Transverse colon (tissue), 4 donors: ENCODE measurements at places on chromosomes 11 and 22.

GRCh38 chr11:120805960-120806555, 217.8 kb upstream of the TBCEL start:
- DNase-seq = no peak

GRCh38 chr11:87878373-87878825, 296.8 kb downstream of the RAB38 start:
- DNase-seq = no peak

- DNase-seq = no peak
Observed at GRCh38 chr11:94193288-94193687, 64.6 kb downstream of the PANX1 start.

GRCh38 chr11:10623797-10624761, 55.6 kb upstream of the LYVE1 start:
- DNase-seq = peak; percentile 40

GRCh38 chr22:36936362-36937116, 23.1 kb downstream of the CSF2RB start:
- no peak for DNase-seq

DNA sequence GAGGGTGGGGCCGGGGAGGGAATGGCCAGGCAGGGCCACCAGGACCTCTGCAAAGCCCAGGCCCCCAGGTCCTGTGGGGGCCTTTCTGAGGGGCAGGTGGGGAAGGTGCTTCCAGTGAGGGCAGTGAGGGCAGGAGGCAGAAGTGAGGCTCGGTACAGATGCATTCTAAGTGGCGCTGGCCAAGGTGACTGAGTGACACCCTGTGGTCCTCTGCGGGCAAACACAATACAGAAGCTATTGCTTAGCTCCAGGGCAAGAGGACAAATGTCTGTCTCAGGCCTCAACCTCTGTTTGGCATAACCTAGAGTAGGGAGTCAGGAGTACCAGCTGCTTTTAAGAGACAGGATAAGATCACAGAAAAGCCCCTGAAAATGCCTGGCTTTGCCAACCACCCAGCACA, 31.3 kb downstream of the B3GAT1 start:
- DNase-seq = no peak

DNA sequence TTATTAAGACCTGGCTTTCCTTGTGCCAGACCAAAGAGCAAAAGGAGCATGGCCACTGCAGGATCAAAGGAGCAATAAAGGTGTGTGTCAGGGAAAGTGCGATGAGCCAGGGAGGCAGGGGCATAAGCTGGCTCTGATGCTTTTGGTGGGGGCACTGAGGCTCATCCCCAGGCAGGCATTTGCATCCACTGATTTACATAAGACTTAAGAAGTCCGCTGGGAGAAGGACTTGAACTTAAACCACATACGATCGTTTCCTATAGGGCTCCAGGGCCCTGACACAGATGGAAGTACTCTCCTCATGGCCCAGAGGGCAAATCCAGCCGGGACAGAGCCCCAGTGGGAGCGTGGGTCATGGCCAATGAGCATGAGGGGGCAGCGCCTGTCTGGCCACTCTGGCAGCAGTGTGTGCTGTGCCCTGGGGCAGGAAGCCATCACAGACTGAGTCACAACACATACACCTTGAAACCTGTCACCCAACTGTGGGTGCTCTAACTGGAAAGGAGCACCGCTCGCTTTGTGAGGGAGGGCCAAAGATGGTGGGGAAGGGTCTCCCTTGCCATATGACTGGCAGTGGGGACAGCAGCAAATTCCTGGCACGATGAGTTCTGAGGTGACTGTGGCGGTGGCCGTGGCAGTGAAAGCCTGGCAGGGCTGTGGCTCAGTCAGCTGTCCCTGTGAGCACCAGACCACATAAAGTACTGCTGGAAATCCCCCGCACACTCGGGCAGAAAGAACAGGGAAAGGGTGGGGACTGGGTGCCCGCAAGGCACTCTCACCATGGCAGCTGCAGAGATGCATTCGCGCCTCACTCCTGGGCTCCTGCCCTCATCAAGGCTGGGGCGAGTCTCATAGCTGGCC, 79.4 kb upstream of the LMO1 start:
- no peak for DNase-seq

- DNase-seq = no peak
Observed at GRCh38 chr11:69812256-69812655, 7.0 kb downstream of the FGF3 start.

GRCh38 chr11:34405079-34405858, 33.5 kb upstream of the CAT start:
- no peak for DNase-seq

DNA sequence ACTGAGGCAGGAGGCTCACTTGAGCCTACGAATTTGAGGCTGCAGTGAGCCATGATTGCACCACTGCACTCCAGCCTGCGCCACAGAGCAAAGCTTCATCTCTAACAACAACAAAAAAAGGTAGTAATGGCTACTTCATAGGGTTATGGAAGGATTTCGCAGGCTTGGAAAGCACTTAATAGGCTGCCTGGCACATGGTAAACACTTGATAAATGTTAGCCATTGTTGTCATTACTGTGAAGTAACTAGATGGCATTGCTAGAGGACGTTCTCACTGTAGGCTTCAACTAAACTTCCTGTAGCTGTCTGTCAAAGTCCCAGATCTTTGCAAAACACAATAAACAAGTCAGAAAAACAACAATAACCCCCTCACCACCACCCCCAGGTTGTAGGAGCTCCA, 357.2 kb upstream of the NARS2 start:
- DNase-seq = no peak

DNA sequence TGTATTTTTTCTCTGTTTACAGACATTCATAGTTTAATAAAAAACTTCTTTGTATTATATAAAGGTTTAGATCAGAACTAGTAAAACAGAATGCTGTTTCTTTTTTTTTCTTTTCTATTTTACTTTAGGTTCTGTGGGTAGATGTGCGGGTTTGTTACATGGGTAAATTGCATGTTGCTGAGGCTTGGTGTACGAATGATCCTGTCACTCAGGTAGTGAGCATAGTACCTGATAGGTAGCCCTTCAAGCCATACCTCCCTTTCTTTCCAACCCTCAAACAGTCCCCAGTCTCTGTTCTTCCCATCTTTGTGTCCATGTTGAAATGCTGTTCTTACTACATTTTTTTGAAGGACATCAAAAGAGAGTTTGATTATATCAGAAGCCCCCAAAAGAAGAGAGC, 3.2 kb downstream of the ATM start:
- DNase-seq = no peak

DNA sequence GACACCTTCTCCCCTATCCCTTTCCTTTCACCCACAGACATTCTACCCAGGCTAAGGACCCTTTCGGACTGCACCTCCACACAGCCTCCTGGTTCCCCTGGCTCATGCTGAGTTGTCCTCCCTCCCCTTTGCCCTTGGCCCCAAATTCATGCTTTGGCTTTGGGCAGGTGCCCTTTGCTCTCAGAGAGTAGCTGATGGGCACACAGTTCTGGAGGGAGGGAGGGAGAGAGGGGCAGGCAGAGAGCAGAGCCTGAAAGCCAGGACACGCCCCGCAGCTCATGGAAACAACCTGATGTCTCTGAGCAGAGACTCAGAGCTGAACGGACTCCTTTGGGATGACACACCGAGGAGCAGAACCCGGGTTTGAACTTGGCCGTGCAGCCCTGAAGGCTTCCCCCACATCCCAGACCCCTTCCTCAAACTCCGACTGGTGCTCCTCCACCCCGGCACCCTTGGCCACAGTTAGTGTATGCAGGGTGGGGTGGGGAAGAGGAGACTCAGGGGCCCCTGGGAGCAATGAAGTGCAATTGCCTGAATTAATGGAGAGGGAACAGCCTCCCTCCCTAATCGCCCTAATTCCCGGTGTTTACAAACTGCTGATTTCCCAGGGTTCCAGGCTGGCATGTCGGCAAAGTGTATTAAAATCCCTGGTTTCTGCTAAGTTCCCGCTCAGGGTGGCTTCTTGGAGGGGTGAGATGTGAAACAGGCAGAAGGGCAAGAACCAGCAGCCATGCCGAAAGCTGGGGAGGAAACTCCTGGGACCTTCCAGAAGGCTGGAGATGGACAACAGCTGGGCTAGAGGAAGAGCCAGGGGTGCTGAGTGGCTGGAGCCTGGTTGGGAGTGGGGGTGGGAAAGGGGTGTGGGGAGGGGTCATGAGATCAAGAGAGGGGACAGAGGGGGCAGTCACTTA, 71.2 kb upstream of the SHISAL1 start:
- no peak for DNase-seq

- DNase-seq = no peak
Observed at GRCh38 chr22:38601221-38601764, 31.3 kb upstream of the DMC1 start.

DNA sequence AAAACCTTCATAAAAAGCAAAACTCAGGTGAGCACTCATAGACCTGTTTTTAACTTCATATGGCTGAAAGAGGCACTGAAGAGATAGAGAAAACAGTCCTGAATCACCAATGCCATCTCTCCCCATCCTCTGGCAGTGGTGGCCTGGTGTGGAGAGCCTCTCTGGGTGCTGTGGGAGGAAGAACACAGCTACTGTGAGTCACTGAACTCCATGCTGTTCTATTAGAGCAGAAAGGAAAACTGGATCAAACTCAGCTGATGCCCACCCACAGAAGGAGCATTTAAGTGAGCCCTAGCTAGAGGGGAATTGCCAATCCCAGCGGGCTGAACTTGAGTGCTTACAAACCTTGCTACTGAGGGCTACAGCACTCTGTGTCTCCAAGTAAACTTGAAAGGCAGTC, 115.3 kb upstream of the SESN3 start:
- no peak for DNase-seq

DNA sequence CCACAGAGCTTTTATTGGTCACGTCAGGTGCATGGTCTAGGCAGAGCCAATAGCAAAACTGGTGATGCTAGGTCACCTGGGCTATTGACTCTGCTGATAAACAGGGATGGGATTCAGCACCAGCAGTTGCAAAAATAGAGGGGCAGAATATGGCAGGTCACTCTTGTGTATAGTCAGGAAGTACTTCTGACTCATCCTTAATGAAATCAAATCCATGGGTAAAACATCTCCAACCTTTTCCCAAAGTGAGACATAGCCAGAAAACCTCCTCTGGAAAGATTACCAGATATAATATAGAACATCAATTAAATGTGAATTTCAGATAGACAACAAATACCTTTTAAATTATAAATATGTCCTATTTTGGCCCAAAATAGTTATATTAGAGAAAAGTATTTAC, 383.2 kb downstream of the METTL15 start:
- DNase-seq = no peak

GRCh38 chr11:34250211-34250610, 107.6 kb downstream of the ABTB2 start:
- DNase-seq = no peak

GRCh38 chr22:37639070-37639760, at the start of gene SH3BP1:
SH3BP1 (plus strand) TSS chr22:37639669; CDS start chr22:37639788, 119 bp downstream.
- DNase-seq = peak; percentile 81

DNA sequence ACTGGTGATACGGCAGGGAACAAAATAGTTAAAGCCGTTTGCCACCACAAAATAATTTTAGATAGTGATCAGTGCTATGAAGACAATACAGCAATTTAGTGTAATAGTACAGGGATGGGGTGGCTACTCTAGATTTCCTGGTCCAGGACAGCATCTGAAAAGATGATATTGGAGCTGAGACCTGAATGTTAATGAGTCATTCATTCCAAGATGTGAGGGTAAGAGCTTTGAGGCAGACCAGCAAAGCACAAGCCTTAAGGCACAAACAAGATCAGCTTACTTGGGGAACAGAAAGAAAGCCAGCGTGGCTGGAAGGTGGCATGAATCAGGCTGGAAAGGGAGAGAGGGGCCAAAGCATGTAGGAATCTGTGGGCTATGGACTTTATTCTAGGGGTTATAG, 132.3 kb downstream of the TRIM44 start:
- DNase-seq = no peak

- no peak for DNase-seq
Observed at GRCh38 chr22:27378311-27378800, 423.2 kb downstream of the MN1 start.

DNA sequence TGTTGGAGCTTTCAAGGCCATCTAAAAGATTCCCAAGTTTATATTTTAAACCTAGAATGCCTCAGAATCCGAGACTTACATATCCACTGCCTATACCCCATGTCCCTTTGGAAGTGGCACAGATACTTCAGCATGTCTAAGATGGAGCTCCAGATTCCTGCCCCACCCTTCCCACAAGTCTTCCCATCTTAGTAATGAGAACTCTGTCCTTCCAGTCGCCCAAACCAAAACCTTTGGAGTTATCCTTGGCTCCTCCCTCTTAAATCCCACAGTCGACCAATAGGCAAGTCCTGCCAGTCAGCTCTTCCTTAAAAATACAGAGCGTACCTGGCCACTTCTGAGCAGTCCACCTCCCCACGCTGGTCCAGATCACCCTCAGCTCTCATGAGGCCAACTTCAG, 4.3 kb downstream of the POLD4 start:
- no peak for DNase-seq
